HT-29 (cell line): ENCODE measurements at places on chromosomes 13 and 19. TPM values are rescaled to one million over a fixed set of nuclear protein-coding genes. Genes with fewer than 3 reads are reported as not detected.

DNA sequence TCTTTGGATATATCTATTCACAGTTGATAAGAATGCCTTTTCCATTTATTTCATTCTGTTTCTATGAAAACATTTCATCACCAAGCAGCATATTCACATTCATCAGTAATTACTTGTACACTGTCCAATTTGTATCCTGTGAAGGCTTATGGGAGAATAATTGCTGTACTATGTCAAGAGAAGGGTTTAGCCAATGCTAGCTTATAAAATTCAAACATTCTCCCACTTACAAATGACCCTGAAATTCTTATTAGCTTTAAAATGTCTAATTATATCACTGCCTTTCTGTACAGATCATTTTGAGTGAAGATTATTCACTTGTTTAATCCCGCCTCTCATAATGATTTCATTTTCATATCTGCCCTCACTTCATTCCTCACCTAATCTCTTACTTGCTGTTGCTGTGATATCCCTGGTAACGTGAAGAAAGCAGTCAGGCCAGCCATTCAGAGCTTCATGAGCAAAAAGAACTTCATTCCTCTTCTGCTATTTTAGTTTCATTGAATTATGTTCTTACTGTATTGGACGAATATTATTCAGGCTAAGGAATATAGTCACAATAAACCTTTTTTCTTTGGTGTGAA lies 778.7 kb downstream of the OLFM4 start:
- no peak for DNase-seq

Gene AP2A1
- 122 and 131 TPM in 2 replicates for total RNA-seq

Gene LCP1
- total RNA-seq, result not detected in 2 replicates

DNA sequence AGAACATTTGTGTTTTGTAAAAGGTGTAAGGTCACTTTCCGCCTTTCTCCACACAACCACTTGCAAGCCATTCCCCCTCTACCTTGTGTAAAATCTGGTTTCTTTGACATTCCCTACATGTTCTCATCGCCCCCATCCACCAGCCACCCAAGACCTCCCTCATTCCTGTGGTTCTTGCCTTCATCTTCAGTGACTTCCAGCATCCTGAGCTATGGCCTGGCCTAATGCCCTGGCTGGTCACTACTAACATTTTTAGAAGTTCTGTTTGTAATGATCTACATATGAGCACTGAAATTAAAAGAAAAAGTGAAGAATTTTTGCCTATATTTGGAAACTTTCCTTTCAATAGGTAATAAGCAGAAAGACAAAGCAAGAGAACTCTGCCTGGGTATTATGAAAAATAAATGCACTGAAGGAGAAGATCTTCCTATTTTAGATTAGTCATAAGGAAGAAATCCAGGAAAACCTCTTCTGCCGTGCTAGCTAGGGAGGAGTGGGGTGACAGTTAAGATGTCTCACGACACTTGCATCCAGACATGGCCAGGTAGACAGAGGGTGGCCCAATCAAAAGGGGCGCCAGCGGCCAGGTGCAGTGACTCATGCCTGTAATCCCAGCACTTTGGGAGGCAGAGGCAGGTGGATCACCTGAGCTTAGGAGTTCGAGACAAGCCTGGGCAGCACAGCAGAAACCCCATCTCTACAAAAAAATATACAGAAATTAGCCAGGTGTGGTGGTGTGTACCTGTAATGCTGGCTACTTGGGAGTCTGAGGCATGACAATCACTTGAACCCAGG lies 28.1 kb upstream of the MPHOSPH8 start:
- DNase-seq, result peak; percentile 67

DNA sequence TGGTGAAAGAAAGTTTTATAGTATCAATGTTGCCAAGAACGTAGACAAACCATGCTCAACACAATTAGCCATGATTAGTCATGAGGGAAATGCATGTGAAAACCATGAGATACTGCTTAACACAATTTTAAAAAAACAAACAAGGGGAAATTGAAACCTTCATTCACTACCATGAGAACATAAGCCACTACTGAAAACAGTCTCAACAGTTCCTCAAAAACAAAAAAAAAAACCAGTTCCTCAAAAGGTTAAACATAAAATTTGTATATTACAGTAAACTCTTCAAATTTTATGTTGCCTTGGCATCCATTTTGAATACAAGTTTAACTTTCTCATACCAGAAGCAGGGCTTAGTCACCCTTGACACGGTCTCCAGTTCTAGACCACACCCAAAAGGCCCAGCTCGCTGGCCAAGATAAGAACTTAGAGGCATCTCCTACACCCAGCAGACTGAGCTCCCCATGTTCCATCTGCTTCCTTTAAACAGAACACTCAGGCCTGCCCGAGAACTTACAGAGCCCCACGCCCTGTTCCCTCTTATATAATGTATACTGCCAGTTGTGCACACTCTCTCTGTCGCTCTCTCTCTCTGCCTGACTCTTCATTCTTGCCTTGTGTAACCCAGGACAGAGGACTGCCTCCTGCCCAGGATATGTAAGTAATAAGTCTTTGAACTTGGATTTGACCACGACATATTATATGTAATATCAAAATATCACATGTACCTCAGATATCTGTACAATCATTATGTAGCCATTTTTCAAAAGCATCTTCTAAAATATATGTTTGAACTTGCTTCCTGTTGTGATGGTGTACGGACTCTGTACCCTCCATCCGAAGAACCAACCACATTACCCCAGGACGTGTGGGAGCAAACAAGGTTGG lies 67.4 kb downstream of the STK24 start:
- peak; percentile 54 for DNase-seq

GRCh38 chr13:29473166-29473565 lies 122.3 kb downstream of the SLC7A1 start:
- no peak for DNase-seq

DNA sequence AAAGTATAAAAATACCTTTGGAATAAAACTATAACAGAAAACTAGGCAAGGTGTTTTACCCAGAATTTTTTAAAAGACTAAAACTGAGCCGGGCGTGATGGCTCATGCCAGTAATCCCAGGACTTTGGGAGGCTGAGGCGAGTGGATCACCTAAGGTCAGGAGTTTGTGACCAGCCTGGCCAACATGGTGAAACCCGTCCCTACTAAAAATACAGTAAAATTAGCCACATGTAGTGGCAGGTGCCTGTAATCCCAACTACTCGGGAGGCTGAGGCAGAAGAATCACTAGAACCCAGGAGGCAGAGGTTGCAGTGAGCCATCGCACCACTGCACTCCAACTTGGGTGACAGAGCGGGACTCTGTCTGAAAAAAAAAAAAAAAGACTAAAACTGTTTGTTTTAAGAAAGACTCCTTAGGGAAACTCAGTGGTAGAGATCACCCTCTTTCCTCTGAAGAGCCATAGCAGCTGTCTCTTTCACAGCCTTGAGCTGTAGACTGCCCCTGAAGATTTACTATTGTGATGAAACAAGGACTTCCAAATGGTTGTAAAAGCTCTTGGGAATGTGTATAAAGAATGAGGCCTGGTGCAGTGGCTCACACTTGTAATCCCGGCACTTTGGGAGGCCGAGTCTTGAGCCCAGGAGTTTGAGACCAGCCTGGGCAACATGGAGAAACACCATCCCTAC lies 14.7 kb upstream of the KCTD4 start:
- DNase-seq, result no peak

Gene CARS2
- 88.3 and 107 TPM in 2 replicates for total RNA-seq

DNA sequence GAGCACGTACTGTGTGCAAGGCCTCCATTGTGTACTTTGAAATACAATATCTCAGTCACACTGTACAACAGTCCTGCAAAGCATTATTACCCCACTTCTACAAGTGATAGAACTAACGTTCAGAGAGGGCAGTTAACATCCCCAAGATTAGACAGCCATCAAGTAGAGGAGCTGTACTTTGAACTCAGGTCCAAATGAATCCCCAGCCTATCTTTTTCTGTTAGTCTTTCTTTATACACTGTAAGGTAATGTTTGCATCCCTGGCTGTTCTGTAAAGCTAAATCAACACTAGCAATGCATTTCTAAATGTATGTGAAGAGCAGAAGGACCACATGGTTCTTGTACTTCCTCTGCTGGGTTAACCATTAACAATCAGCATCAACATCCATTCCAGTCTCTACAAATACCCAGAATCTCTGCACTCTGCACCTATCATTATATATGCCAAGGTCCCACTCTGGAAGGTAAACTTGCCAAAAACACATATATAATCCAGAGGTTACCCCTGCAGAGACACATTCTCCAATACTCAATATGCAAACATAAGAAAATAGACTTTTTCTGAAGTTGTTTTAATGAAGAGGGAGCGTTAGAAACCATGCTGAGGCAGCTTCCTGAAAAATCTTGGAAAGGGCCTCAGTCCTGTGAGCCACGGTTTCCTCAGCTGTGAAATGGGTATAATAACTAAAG lies 182.3 kb downstream of the MZT1 start:
- no peak for DNase-seq

DNA sequence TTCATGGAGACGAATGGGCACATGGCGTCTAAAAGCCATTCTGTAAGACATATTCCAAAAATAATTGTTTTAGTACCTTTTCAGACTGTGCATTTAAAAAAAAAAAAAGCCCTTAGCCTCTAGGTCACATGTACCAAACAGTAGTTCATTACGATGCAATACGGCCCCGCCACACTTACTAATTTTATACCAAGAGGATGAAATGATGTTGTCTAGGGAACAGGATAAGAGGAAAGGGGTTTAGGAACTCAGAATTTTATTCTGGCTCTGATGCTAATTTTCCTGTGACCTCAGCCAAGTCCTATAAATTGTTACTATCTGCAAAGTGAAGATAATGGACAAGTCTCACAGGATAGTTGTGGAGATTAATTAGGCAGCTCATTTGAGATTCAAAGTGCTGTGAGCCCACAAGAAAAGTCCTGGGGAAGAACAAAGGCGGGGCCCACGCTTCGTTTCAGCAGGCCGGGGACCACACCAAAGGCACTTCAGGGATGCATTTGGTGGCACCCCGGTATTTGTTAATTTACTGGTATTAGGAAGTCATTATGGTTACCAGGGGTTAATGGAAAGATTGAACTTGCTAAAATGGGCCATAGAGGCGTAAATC lies 511.1 kb downstream of the IRS2 start:
- DNase-seq, result no peak

GRCh38 chr19:15372470-15372869 lies 7.1 kb downstream of the AKAP8 start:
- DNase-seq, result no peak

GRCh38 chr13:95643936-95644598 lies 439 bp downstream of the DZIP1 start:
- no peak for DNase-seq

Gene POU4F1
- total RNA-seq, result not detected in 2 replicates

GRCh38 chr19:19551853-19552192 lies 13.8 kb downstream of the CILP2 start:
- no peak for DNase-seq
